ENCODE measurements at places on chromosomes 12 and 14. TPM values are rescaled to one million over a fixed set of nuclear protein-coding genes. Genes with fewer than 3 reads are reported as not detected.

DNA sequence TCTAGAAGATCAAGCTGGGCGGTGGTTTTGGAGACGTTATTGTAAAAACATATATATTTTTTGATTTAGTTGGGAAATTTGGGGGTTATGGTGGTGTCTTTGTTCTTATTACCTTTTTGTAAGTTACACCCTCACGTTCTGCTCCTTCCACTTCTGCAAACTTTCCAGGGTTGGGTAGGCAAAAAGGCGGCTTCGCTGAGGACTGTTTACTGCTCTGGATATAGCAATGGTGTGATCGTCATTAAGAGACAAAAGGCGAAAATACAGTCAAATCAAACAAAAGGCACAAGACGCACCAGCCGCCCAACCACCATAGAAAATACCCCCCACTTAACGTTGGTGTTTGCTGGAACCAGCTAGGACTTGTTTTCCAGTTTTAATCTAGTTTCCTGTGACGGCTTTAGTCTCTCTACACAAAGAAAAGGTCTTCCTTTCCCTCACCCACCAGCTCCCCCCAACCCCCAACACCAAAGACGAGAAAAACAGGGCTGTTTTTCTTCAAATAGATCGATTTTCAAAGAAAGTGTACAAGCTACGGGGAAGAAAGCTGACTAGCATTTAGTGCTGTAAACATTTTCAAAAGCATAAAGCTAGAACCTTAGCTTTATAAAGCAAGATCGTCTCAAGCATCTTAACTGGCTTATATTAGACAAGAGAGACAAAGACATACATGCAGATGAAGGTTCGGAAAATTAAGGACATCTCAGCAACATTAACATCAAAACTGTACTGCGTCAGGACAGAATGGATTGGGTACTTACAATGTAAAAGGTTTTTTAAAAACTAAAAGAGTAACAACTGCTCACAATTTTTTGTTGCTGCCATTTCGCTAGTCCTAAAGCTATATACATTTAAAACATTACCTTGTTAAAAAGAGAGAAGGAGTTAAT lies 2.0 kb upstream of the SETD1B start:
- no peak for DNase-seq

RNASE4 gene
- 138 TPM for total RNA-seq

TMCC3 gene
- total RNA-seq = 6.6 TPM

- peak; percentile 92 for DNase-seq
Observed at GRCh38 chr14:103880348-103881267, 33.2 kb upstream of the PPP1R13B start.

DNA sequence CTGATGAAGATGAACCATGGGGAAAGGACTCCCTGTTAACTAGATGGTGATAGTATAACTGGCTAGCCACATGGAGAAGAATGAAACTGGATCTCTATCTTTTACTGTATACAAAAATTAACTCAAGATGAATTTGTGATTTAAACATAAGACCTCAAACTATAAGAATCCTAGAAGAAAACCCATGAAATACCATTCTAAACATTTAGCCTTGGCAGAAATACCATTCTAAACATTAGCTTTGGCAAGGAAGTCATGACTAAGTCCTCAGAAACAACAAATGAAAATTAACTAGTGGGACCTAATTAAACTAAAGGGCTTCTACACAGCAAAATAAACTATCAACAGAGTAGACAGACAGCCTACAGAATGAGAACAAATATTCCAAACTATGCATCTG lies 28.4 kb upstream of the NOVA1 start:
- no peak for DNase-seq

GRCh38 chr14:59739794-59740193 lies 130.8 kb downstream of the RTN1 start:
- no peak for DNase-seq

GRCh38 chr12:120132863-120133385 lies 16.4 kb upstream of the RAB35 start:
- no peak for DNase-seq

GRCh38 chr12:12606781-12607589 lies 4.7 kb upstream of the CREBL2 start:
- DNase-seq = no peak

GRCh38 chr12:16261944-16262475 lies 15.5 kb downstream of the SLC15A5 start:
- no peak for DNase-seq

DNA sequence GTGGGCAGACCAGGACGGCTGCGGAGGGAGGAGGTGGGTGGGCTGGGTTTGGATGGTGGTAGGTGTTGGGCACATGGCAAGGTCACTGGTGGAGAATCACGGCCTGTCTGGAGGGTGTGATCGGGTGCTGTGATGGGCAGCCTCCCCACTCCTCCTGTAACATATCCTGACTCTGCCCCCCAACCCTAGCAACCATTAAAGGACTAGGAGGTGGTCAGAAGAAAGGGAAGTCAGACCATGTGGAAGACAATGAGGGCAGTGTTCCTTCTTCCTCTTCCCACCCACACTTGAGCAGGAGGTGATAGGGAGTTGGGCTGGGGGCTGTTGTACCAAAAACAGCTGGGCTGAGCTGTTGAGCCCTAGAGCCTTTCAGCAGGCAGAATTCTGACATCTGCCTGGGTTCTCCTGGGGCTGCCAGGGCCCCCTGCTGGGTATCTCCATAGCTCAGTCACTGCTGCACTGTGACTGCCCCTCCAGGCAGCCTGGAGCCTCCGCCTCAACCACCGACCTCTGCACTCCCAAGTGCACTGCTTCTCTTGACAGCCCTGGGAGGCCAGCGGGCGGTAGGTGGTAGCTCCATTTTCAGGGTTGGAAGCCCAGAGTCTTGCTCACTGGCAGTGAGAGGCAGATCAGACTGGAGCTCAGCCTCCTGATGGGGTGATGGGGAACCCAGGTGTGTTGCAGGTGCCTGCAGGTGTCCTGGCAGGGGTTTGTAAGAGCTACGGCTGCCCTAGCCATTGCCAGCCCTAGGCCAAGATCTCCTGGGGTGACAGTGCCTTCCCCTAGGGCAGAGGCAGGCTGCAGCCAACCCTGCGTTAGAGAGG lies 15.4 kb downstream of the VASH1 start:
- DNase-seq = peak; percentile 55

GRCh38 chr12:46664761-46665287 lies 161.0 kb downstream of the SLC38A4 start:
- no peak for DNase-seq

AKAP6 gene
- 25.5 TPM for total RNA-seq

PRB4 gene
- total RNA-seq = not detected

GRCh38 chr14:62179367-62180018 lies 417.3 kb downstream of the SNAPC1 start:
- no peak for DNase-seq

KCNC2 gene
- total RNA-seq = 0.71 TPM

DNA sequence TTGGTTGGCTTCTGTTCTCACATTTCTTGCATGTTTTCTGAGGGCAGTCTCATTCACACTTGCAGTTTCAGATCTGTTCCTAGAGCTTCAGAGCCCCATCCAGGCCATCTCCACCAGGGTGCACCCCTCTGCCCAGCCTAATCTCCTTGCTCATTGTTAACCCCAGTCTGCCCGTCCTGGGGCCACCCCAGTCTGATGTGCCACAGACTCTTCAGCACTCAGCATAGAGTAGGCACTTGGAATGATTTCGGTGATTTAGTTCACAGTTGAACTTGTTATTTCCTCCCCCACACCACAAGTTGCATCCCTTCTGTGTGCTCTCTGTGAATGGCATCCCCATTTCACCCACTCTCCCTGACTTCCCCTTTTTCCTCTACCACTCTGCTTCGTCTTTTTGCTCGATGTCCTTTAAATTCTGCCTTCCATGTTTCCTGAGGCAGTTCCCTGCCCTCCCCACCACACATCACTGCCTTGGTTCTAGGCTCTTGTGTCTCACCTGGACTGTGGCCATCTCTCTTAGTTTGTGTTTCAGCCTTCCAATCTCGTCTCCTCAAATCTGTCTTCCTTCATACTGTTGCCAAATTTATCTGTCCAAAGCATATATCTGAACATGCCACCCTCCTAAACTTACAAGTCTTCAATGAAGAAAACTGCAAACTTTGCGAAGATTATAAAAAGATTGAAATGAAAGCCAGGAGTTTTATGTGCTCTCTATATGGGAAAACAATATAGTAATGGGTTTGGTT lies 41.5 kb downstream of the ANO6 start:
- no peak for DNase-seq

DNA sequence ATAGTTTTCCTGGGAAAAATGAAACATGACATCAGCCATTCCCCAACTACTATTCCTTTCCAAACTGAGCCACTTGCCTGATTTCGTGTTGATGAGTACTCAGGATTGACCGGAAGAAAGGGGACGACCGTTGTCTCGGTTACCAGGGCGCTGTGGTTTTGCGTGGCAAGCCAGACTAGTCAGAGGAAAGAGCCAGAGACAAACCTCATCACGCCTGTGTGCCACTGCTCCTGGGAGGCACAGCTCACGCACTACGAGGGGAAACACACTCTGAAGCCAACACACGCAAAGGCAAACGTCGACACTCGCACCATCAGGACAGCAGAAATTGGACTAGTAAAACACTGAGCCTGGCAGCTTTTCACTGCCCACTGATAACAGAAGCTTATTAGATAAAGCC lies 35.0 kb downstream of the GIT2 start:
- no peak for DNase-seq

TRPV4 gene
- total RNA-seq = 0.14 TPM

- DNase-seq = no peak
Observed at GRCh38 chr12:32446316-32447119, 47.2 kb downstream of the FGD4 start.

- no peak for DNase-seq
Observed at GRCh38 chr12:117040496-117040895, 58.7 kb downstream of the TESC start.

- DNase-seq = no peak
Observed at GRCh38 chr12:21334771-21335325, at the start of gene SLCO1A2. Gene SLCO1A2, minus strand, starts transcription at chr12:21334917. Its CDS starts 270 bp downstream, at chr12:21334647.

GSC gene
- 0.41 TPM for total RNA-seq

PLA2G1B gene
- total RNA-seq = not detected

- no peak for DNase-seq
Observed at GRCh38 chr14:69670093-69670492, 58.7 kb downstream of the SUSD6 start.

- no peak for DNase-seq
Observed at GRCh38 chr12:64385468-64385867, 5.1 kb downstream of the C12orf56 start.

DNA sequence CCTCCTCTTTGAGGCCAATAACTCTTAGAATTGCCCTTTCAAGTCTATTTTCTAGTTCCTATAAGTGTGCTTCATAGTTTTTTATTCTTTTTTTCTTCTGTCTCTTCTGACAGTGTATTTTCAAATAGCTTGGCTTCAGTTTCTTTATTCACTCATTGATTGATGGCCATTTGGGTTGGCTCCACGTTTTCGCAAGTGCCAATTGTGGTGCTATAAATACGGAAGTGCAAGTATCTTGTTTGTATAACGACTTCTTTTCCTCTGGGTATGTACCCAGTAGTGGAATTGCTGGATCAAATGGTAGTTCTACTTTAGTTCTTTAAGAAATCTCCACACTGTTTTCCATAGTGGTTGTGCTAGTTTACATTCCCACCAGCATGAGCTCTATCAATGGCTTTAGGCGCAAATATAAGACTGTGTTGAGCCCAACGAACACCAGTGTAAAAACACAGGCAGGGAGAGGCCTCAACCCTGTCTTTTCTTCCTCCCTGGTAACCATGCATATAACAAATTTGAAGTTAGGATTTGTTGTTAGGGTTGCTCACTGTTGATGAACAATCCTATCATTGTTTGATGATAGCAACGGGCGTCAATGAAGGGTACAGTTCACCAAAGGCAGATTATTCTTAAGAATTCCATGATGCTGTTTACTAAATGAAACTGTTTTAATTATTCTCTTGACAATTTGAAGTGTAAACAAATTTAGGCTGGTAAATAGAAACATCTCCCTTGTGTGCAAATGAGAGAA lies 13.3 kb upstream of the LMNTD1 start:
- no peak for DNase-seq

- no peak for DNase-seq
Observed at GRCh38 chr12:53824001-53824712, 72.4 kb upstream of the CISTR start.

- DNase-seq = no peak
Observed at GRCh38 chr14:90114554-90114953, 52.8 kb downstream of the KCNK13 start.

GRCh38 chr12:96134200-96134599 lies 60.0 kb upstream of the ELK3 start:
- DNase-seq = no peak

GRCh38 chr12:28409892-28410291 lies 219.6 kb downstream of the CCDC91 start:
- no peak for DNase-seq

SLC17A8 gene
- total RNA-seq = not detected

- DNase-seq = no peak
Observed at GRCh38 chr14:29458547-29458946, 469.1 kb downstream of the PRKD1 start.

DNA sequence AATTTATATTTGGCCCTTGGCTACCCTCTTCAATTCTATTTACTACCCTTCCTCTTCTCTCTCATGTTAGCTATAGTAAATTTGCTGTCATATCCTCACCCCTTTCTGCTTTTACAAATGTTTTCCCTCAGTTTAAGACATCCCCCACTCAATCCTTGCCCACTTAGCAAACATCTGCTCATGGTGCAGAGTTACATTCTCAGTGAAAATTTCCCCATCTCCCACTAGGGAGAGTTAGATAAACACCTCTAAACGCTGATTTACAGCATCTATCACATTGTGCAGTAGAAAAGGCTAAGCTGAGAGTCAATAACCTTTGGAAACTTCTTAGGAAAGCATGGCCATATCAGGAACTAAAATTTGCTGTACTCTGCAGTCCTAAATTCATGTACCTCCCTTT lies 69.0 kb downstream of the DENND5B start:
- no peak for DNase-seq

CCDC196 gene
- not detected for total RNA-seq

DNA sequence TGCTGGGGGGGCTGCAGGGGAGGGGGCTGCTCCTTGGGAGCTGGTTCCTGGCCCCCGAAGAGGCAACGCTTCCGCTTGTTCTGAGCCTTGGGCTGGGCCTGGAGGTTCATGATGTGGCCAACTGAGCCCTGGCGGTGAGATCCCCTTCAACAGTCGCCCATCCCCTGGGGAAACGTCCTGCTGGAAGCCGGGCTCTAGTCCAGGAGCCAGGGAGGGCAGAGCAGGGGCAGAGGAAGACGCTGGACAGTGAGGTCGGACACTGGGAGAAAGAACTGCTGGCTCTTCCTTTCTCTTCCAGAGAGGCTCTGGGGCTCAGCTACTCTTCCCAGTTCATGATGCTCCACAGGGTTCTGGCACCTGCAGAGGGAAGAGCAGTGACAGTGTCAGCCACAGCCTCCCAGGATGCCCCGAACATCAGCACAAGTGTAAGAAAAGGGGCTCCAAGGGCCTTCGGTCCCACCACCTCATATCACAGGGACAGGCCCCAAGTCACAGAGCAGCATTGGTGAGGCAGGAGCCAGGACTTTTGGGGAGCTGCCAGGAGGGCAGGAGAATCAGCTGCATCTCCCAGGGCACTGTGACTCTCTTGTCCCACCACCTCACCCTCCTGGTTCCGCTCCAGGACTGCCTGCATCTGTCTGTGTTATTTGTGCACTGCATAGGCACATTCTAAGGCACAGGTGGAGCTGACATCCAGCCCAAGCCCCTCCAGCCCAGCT lies 25.9 kb upstream of the PNMA1 start:
- DNase-seq = peak; percentile 71

CLEC2A gene
- total RNA-seq = not detected

RPS6KL1 gene
- 7.8 TPM for total RNA-seq

GRCh38 chr14:55957950-55958349 lies 160.3 kb upstream of the PELI2 start:
- DNase-seq = no peak
